SW 1271 (cell line): ENCODE measurements at places on chromosomes 16 and 17.

- no peak for DNase-seq
Measured at GRCh38 chr16:74226338-74226954, 70.2 kb upstream of the PSMD7 start.

GRCh38 chr16:20674684-20675487 lies 22.6 kb downstream of the ACSM1 start:
- no peak for DNase-seq

- no peak for DNase-seq
Measured at GRCh38 chr17:40312131-40312731, 3.3 kb downstream of the RARA start.

DNA sequence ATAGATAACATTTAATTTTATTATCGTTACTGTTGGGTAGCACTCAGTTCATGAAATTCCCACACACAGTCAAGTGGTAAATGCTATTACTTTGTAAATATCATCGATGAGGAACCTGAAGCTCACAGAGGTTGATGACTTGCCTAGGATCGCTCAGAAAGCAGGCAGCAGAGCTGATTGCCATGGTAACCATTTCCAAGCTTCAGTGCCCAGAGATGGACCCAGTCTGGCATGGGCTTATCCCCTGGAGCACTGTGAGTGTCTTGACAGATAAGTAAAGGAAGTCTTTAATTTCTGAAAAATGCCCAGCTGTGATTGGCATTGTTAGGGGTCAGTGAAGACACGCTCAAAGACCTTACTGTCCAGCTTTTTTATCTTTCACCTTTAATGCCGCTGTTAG lies 95.0 kb downstream of the PRKCB start:
- no peak for DNase-seq

- no peak for DNase-seq
Measured at GRCh38 chr16:20415541-20415940, 6.2 kb downstream of the ACSM5 start.

GRCh38 chr16:58034774-58035173 lies 9.2 kb downstream of the MMP15 start:
- no peak for DNase-seq

DNA sequence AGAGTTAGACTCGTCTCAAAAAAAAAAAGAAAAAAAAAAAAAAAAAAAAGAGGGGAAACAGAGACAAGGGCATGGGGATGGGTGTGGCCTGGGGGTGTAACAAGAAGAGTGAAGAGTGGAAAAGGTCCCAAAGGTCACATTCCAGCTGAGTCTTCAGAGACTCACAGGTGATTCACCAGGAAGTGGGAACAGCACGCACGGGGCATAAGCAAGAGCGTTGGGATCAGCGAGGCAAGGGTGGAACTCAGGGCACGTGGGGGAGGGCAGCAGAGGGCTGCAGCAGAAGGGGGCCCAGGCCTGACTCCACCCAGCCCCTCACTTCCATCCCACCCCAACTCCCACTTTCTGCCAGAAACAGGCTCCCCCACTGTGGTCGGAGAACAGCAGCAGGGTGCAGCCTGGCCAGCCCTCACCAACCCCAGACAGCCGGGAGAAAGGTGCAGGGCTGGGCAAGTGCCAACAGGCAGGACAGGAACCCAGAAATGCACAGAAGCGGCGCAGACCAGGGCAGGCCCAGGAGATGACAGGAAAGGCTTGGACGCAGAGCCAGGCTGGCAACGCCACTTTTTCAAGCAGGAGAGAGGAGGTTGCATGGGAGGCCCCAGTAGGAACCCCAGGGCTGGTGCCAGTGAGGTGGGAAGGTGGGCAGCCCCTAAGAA lies 3.3 kb downstream of the MEAK7 start:
- peak; percentile 94 for DNase-seq

DNA sequence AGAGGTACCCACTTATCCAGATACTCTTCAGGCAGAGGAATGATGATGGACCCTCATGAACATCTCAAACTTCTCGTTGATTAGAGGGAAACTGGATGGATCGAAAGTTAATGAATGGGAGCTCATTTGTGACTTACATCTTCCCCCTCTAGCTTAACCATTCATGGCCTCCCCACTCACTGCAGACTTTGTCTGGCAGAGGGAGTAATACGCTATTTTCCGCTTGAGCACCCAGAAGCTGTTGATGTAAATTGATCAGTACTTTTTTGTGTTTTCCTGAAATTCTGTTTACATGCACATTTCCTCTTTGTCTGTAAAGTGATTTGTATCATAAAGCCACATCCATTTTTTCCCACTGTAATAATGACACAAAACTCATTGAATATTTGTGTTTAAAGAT lies 239.1 kb upstream of the RBFOX1 start:
- DNase-seq = no peak

- no peak for DNase-seq
Measured at GRCh38 chr16:9447195-9447551, 355.7 kb downstream of the HAPSTR1 start.

DNA sequence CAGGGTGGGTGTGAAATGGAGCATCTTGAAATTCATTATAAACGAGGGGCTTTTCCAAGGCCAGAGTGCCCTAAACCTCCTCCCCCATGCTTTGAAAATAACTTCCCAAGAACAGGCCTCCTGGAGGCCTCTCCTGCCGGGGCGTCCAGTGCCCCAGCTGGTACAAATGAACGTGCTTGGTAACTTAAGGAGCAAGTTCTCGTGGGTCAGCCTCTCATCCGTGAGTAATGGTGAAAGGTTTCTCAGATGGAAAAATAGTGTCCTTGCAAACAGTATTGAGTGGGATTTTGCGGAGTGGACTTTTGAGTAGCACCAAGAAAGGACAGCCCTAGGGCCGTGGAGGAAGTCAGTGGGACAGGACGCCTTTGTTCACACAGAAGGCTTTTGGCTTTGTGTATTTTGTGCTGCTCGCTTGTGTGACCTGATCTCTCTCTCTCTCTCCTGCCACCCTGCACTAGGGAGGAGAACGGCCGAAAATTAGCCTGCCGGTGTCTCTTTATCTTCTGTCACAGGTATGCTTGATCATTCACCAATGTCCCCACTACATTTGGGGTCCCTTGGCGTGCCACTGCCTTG lies 34.6 kb downstream of the CLEC16A start:
- no peak for DNase-seq

- no peak for DNase-seq
Measured at GRCh38 chr16:85291302-85292148, 179.3 kb upstream of the CIBAR2 start.

DNA sequence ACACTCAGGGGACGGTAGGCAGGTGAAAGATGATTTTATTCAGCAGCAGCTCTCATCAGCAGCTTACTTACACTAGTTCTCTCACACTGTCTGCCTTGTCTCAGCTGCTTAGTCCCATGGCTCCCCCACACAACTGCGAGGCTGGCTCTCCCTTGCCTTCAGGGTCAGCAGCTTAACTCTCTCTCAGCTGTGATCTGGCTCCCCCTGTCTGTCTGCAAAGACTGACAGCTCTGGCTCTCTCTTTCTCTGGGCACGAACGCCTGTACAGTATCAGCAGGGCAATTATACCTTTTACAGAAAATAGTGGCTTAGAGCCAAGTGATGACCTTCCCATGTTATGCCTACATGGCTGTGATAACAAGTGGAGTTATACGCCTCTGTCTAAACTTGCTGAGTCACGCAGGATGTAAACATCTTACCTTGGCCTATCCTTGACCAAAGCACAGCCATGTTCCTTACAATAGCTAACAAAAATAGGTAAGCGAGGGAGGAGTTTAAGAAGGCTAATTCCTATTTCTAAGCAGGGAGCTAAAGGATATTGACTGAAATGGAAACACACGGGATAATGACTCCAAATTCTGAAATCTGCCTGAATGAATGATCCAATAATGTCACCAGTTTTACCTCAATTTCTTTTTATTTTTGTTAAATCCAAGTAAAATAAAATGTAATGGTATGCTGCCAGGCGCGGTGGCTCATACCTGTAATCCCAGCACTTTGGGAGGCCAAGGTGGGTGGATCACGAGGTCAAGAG lies 1.1 kb upstream of the NDUFAB1 start:
- DNase-seq = peak; percentile 17
